ENCODE measurements at places on chromosomes 4 and X.

- DNase-seq: no peak
Measured at GRCh38 chrX:114611018-114611619, 27.2 kb downstream of the HTR2C start.

- DNase-seq: no peak
Measured at GRCh38 chr4:166657261-166657660, 577.0 kb downstream of the SPOCK3 start.

DNA sequence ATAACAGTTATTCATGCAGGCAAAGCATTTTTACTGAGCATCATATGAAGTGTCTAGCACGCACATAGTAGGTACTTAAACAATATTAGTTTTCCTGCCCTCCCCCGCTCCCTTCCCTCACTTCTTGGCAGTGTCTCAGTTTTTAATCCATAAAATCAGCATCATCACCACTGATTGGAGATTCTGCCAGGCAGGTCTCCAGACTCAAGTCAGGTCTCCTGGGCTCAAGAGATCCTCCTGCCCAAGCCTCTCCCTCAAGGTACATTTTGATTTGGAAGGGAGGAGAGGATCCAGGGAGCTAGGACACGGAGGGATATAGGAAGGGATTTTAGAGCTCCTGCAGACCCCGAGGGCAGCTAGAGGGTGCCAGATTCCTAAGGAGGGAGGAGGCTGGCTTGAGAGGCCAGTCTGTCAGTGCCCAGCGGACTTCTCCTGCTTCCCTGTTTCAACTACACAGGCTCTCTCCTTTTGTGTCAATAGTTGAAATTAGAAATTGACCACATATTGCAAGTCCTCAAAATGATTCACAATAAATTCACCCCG lies 4.4 kb upstream of the FAT1 start:
- no peak for DNase-seq

GRCh38 chr4:165154482-165154881 lies 41.8 kb upstream of the TMEM192 start:
- DNase-seq: no peak

- no peak for DNase-seq
Measured at GRCh38 chrX:12360383-12360782, 222.1 kb downstream of the FRMPD4 start.

DNA sequence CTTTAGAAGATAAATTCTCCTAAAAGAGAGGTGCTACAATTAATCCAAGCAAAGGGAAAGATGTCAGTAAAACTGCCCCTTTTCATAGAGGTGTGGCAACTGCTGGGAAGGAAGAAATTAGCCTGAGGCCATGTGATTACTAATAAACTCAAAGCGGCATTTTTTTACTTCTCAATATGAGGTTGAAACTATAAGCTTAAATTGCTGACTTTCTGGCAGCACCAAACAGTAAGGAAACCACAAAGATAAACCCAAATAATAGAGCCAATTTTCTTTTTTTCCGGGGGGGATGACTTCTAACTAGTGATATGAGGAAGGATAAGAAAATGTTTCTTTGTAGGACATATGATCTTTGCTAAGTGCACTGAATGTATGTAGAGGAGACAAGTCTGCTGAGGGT lies 30.9 kb downstream of the AR start:
- no peak for DNase-seq

DNA sequence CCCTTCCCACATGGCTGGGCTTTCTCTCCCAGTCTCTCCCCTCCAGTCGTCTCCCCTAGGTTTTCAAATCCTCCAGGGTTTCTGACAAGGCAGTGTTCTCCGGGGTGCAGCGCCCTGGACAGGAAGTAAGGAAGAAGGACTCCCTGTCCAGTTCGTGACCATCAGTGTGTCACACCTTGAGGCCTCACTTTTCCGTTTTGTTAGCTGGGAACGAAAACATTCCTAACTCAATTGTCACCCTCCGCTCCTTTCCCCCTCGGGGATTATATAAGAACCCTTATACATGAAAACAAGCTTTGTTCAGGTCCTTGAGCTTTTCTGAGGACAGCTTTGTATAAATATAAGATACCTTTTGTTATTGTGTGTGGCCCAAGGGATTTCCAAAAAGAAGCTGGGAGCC lies 92.1 kb downstream of the KDR start:
- no peak for DNase-seq

- no peak for DNase-seq
Measured at GRCh38 chrX:125204681-125205132, 115.0 kb upstream of the TEX13C start.

DNA sequence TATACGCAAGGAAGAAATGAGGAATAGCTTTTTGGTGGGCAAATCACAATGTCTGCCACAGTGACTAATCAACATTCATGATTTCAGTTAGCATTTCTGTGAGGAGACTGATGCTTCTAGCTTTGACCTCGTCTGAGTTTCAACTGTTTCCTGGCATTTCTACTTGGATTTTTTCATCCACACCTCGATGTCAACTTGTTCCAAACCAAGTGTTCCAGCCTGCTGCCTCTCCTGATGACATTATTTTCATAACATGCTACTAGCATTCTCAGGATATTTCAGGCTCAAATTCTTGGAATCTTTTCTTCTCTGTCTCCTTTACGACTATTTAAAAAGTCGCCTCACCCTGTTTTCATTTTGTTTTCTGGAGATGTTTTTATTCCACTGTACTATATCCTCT lies 90.3 kb upstream of the TEX13D start:
- DNase-seq: no peak

GRCh38 chr4:1492651-1493539 lies 86.7 kb upstream of the NKX1-1 start:
- no peak for DNase-seq

GRCh38 chr4:10619855-10620254 lies 64.7 kb downstream of the CLNK start:
- DNase-seq: no peak

- no peak for DNase-seq
Measured at GRCh38 chrX:31217084-31217483, 145.2 kb upstream of the FTHL17 start.

DNA sequence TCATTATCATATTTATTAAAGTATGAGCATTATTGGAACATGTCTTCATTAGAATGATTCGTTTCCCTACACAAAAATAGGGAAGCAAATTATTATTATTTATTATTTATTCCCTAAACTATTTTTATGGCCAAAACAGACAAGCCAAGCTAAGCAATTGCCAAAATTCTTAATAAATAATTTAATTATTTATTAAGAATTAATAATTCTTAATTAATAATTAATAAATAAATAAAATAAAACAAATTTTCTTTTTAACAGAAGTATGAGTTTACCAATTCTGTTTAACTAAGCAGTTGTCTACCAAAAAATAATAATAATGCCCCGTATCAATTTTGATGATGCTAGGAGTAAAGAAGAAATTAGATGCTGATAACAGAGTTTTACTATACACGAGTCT lies 1080.8 kb upstream of the AGA start:
- DNase-seq: no peak

Measured in effector CD8-positive, alpha-beta T cell (primary cell).